ENCODE measurements at places on chromosomes 4 and X.

DNA sequence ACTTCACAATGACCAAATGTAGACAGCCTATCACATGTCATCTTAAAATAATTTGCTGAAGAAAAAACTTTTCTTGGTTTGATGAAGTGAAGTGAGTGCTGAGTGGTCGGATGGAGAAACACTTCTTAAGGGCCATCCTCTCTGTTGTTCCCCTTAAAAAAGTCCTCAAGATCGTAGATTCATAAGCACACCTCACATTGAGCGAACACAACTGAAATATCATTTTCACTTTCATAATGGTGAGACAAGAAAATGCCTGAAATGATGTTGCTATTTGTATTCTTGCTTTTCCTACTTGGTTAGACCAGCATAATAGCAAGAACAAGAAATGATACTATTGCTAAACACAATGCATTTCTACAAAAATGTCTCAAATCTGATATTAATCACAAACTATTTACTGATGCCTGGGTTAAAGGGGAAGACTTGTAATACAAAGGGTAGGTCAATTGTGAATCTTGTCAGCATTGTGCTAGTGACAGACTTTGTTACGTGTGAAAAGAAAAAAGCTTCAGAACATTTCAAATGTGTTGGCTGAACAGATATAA, 305.6 kb upstream of the NR3C2 start:
- no peak for DNase-seq

GRCh38 chr4:26466578-26467270, 23.6 kb downstream of the CCKAR start:
- DNase-seq = no peak

- DNase-seq = no peak
Observed at GRCh38 chr4:41320278-41320677, 63.5 kb downstream of the UCHL1 start.

DNA sequence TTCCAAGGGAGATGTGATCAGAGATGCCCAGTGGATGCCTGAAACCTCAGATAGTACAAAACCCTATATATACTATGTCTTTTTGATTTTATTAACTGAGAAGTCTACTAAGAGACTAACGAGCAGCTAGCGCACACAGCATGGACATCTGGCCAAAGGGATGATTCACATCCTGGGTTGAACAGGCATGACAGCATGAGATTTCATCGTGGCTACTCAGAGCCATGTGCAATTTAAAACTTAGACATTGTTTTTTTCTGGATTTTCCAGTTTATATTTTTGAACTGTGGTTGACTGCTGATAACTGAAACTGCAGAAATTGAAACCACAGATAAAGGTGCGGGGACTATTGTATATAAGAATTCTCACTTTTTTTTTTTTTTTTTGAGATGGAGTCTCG, 2252.9 kb upstream of the AGA start:
- DNase-seq = no peak

DNA sequence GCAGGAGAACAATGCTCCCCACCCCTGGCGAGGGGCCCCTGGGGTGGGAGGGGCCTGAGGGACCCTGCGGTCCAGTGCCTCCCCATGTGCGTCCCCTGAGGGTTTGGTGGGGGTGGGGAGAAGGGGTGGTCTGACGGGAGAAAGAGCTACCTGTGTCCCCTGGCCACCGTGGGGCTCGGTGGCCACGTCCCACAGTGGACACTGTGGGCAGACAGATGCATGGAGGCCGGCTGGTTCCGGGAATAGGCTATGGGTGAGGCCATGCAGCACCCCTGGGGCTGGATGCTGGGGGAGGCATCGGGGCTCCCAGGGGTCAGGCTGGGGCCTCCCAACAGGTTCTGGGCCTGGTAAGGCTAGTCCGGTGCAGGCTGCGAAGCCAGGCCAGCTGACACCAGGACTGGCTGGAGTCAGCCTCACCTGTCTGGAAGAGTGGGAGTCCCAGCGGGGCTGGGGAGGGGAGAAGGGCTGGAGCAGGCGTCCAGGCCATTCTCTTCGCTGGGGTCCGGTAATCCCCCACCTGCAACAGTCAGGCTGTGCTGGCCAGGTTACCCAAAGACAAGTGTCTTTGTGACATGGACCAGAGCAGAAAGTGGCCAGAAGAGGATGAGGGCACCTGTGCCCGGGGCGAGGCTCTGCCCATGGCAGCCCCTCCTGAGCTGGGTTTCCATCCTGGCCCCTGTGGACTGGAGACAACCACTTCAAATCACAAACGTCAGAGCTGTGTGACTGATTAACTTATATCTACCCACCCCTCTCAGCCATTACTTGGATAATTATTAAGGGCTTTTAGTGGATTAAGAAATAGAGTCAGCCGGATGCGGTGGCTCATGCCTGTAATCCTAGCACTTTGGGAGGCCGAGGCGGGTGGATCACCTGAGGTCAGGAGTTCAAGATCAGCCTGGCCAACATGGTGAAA, 1.4 kb upstream of the FAM53A start:
- DNase-seq = no peak

DNA sequence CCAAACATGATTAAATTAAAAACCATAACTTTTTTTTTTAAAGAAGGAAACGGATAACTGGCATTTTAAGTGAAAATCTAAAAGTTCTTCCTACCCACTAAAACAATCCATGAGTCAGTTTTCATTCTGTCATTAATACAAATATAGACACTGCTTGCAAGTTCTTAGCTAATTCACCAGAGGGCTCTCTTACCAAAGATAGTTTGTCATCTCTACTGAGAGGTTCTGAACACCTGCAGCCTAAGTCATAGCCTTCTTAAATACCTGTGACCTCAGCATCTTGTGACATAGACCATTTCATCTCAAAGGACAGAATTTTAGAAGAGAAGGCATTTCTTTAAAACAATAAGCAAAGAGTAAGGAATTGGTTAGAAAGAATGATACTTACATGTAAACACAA, 65.3 kb upstream of the FAM120C start:
- no peak for DNase-seq

DNA sequence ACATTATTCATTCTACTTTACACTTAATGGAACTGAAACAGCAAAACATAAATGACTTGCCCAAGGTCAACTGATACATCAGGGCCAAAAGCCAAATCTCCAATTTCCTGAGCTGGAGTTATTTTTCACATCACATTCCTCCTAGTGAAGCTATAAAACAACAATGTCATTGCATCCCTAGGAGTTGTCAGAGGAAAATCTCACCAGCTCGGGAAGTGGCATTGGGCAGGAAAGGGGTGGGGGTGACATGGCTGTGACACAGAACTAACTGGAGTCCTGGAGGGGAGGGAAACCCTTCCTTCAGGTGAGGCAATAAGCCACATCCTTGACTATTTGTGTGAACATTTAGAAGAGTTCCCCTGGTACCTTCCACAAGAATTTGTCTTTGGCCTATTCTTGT, 47.3 kb downstream of the MEPE start:
- no peak for DNase-seq

GRCh38 chr4:110904435-110905065, 281.7 kb upstream of the PITX2 start:
- DNase-seq = no peak
